BJ (cell line): ENCODE measurements at places on chromosomes 1 and 21.

- no peak for DNase-seq
Observed at GRCh38 chr1:220045356-220046051, 801 bp downstream of the EPRS1 start.

GRCh38 chr1:99407018-99407417, 142.7 kb downstream of the PLPPR4 start:
- no peak for DNase-seq

- no peak for DNase-seq
Observed at GRCh38 chr1:169005776-169006175, 100.7 kb upstream of the ATP1B1 start.

GRCh38 chr1:39574646-39575045, 1.9 kb downstream of the PABPC4 start:
- no peak for DNase-seq

GRCh38 chr1:27455139-27455811, 34.7 kb downstream of the WASF2 start:
- DNase-seq, result no peak

GRCh38 chr1:58443986-58444868, 102.3 kb downstream of the OMA1 start:
- peak; percentile 46 for DNase-seq

- DNase-seq, result no peak
Observed at GRCh38 chr21:32065654-32066053, 192.8 kb downstream of the HUNK start.

- DNase-seq, result no peak
Observed at GRCh38 chr21:37593740-37594471, 227.3 kb downstream of the DYRK1A start.

- no peak for DNase-seq
Observed at GRCh38 chr21:38908537-38908936, 102.8 kb downstream of the ETS2 start.

DNA sequence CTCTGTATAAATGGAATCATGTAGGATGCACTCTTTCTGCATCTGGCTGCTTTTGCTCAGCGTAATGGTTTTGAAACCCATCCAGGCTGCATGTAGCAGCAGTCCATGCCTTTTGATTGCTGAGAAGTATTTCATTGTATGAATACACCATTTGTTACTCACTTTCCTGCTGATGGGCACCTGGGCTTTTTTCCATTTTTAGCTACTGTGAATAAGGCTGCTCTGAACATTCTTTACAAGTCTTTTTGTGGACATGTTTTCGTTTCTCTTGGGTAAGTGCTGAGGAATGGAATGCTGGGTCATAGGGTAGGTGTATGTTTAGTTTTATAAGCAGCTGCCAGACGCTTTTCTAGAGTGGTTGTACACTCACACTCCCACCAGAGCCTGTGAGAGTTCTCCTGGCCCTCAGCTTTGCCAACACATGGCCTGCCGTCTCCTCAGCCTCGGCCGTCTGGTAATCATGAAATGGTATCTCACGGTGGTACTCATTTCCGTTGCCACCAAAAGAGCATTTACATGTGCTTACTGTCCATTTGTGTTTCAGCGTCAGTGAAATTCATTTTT, 22.7 kb downstream of the SLX9 start:
- peak; percentile 95 for DNase-seq

GRCh38 chr1:178629252-178630154, 95.5 kb upstream of the RALGPS2 start:
- peak; percentile 44 for DNase-seq

- no peak for DNase-seq
Observed at GRCh38 chr1:53016705-53017104, 45.3 kb upstream of the PODN start.

GRCh38 chr1:24635195-24635843, 7.8 kb upstream of the SRRM1 start:
- peak; percentile 26 for DNase-seq

DNA sequence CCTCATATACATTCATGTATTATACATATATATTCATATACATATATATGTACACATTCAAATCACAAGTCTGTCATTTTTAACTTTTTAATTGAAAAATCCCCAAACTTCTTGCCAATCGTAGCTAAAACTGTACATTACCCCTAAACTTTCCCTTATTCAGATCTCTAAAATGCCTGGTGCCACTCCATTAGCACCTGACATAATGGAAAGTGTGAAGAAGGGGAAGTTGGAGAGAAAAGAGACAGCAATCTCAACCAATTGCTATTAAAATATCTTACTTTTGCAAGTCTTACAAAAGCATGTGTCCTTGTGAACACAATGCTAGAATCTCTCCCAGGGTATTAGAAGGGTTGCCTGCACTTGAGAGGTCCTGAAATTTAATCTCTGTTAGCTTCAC, 22.7 kb upstream of the PRKACB start:
- DNase-seq, result no peak

DNA sequence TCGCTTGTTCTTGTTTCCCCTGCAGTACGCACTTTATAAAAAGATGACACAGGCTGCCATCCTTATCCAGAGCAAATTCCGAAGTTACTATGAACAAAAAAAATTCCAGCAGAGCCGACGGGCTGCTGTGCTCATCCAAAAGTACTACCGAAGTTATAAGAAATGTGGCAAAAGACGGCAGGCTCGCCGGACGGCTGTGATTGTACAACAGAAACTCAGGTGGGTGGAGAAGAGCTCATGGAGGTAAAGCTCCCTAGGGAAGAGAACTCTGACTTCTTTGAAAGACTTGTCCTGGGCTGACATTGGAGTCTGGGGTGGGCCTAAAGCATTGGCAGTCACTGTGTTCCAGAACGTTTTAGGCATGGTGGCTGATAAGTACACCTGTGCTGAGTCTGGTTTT, 19.9 kb upstream of the VAMP3 start:
- no peak for DNase-seq

DNA sequence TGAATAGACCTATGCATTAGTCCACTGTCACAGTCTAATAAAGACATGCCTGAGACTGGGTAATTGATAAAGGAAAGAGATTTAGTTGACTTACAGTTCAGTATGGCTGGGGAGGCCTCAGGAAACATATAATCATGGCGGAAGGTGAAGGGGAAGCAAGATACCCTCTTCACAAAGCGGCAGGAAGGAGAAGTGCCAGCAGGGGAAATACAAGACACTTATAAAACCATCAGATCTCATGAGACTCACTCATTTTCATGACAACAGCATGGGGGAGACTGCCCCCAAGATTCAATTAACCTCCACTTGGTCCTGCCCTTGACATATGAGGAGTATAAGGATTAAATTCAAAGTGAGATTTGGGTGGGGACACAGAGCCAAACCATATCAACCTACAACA, 59.4 kb downstream of the CAPN9 start:
- no peak for DNase-seq

DNA sequence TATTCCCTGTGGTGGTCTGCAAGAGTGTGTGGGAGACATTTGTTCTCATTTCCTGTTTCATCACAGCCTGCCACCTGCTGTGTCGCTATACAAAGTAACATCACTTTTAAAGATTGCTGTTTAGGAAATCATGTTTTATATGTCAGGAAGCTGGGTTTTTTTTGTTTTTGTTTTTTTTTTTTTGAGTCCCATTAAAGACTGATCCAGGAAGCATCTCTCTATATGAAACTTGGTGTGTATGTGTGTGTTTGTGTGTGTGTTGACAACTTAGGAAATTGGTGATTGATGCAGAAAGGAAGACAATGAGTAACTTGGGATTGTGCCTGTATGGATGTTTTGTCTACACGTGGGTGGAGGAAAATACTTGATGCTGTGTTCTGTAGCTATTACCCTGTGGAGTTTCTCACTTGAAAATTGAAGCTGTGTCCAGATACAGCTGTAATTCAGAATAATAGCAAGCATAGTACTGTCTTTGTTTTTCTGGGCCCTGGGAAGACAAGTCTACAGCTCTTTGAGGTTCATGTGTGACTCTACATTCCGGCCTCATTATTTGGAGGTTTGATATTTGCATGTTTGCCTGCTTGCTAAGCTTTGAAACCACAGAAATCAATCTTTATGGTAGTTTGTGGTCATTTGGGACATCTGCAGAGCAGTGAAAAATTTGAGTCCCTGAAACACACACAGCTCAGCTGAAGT, 47.9 kb downstream of the LAMC1 start:
- DNase-seq, result peak; percentile 84

- no peak for DNase-seq
Observed at GRCh38 chr1:25217015-25217414, 15.3 kb downstream of the SYF2 start.

DNA sequence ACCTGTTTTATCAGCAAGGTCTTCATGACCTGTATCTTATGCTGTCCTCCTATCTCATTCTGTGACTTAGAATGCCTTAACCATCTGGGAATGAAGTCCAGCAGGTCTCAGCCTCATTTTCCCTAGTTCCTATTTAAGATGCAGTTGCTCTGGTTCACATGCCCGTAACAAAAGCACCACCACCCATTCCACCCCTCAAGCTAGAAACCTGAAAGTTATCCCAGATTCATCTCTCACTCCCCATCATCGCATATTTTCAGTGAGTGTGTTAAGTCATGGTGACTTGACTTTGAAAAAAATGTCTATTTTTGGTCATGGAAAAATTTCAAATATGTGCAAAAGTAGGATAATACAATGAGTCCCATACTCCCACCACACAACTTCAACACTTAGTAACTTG, 11.7 kb downstream of the HMGN2 start:
- DNase-seq, result no peak

GRCh38 chr1:50108497-50109059, at the start of gene ELAVL4:
TSS of gene ELAVL4 (plus strand) at chr1:50108920. CDS start at chr1:50109190, 270 bp downstream.
- DNase-seq, result no peak

- DNase-seq, result no peak
Observed at GRCh38 chr1:204128464-204128963, 23.3 kb downstream of the ETNK2 start.

- DNase-seq, result no peak
Observed at GRCh38 chr21:41504030-41504429, 3.9 kb downstream of the TMPRSS2 start.

DNA sequence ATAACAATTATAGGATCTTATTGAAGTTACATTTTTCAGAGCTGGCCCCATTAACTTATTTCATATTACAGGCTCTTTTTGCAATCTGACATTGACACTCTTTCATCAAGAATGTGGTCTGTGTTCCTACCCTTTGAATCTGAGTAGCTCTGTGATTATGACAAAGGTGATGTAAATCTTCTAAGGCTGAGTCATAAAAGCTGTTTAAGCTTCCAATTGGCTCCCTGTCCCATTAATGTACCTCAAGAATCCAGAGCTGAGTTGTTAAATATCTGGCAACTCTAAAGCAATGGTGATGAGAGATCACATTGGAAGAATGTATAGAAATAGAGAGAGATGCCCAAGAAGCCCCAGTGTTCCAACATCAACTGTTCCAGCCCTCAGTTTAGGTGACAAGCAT, 178.5 kb upstream of the DEPDC1 start:
- no peak for DNase-seq

GRCh38 chr21:27149034-27149433, 182.1 kb upstream of the ADAMTS5 start:
- DNase-seq, result peak; percentile 60
